AG08395 (cell line): ENCODE measurements at places on chromosomes 12 and 14.
A peak's percentile ranks its signal among the peaks of the same experiment; 100 is the strongest.

- DNase-seq: no peak
Observed at GRCh38 chr12:42407306-42407705, 81.3 kb downstream of the PPHLN1 start.

DNA sequence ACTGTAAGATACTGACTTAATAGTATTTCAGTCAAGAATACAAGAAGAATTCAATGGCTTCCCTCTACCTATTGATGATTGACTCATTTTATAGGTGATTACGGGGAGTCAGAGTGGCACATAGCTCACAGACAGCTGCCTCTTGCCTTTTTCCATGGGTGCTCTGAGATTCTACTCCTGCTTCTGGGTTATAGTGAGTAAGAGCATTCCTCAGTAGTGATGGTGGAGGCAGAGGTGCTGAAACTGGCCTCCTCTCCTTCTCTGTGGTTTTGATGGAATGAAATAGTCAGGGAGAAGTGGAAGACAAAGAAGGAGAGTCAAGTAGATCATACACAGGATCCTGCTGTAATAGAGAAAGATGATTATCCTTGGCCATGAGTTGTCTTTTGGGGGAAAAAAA, 438.2 kb upstream of the FAR2 start:
- peak; percentile 80 for DNase-seq

DNA sequence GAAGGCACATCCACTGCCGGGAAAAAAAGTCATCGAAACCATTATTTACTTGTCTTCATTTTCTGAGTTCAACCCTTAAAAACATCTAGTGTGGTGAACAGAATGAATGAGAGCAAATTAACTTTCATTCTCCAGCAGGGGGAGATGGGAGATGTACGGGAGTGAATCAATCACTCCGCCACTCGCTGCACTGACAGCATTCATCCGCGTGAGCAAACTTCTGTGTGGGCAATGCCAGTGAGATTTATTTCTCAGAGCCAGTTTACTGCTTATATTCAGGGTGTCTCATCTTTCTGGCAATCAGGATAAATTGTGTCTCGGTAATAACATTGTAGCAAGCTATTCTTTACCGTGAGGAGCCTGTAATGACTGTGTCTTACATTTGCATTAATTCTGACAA, 463.6 kb upstream of the MIS18BP1 start:
- no peak for DNase-seq

- DNase-seq: no peak
Observed at GRCh38 chr12:27400856-27401354, 45.6 kb upstream of the SMCO2 start.

DNA sequence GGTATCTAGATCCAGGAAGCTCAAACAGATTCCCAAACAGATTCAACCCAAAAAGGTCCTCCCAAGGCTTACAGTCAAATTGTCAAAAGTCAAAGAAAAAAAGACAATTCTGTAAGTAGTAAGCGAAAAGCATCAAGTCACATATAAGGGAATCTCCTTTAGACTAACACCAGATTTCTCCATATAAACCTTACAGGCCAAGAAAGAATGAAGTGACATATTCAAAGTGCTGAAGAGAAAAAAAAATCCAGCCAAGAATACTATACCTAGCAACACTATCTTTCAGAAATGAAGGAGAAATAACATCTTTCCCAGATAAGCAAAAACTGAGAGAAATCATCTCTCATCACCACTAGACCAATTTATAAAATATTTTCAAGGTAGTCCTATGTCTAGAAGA, 79.6 kb upstream of the LGR5 start:
- no peak for DNase-seq

DNA sequence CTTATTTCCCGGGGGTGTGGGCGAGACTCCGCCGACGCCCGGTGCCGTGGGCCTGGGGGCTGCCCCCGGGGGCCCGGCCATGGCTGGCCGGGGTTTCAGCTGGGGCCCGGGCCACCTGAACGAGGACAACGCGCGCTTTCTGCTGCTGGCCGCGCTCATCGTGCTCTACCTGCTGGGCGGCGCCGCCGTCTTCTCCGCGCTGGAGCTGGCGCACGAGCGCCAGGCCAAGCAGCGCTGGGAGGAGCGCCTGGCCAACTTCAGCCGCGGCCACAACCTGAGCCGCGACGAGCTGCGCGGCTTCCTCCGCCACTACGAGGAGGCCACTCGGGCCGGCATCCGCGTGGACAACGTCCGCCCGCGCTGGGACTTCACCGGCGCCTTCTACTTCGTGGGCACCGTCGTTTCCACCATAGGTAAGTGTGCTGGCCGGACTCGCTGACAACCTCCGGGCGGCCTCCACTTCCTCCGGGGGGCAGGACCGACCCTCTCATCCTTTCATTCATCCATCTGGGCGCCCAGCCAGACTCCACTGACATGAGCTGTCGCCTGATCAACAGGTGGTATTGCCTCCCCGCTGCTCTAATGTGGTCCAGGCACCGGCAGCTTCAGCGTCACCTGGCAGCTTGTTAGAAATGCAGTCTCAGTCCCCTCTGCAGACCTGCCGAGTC, 467 bp downstream of the KCNK13 start:
- DNase-seq: no peak

DNA sequence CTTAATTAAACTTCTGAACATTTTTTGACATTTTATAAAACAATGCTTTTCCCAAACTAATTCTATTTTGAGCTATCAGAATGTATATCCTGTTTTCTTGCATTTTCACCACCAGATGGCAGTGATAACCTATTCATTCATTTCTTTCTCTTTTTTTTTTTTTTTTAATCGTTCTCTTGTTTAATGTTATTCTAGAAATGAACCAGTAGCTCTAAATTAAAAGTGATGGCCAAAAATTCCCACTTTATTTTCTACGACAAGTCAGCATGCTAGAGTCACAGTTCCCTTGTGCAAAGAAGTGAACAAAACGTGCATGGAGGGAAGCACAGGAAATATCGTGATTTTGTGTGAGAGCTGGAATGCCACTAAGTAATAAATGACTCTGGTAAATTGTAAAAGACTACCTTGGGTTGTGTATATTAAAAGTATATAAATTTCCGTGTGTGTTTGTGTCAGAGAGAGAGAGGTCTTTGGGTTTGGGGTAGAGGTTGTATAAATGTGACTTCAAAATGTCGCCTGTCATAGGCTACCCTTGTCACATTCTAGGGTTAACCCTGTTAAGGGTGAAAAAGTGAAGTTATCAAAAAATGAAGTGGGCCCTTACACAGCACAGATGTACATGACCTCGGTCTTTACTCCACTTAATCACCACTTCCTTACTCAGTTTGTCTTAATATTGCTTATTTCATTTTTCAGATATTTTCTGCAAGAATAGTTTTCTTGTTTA, 40.4 kb upstream of the LDHB start:
- DNase-seq: peak; percentile 24

DNA sequence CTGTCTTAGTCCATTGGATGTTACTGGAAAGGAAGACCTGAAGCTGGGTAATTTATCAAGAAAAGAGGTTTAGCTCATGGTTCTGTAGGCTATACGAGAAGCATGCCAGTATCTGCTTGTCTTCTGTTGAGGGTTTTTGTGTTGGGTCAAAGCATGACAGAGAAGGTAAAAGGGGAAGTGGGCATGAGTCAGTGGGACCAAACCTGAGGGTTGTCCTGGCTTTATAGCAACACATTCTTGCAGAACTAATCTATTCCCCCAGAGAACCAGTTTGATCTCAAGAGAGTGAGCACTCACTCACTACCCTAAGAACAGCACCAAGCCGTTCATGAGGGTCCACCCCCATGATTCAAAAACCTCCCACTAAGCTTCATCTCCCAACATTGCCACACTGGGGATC, 19.0 kb upstream of the KRAS start:
- no peak for DNase-seq

DNA sequence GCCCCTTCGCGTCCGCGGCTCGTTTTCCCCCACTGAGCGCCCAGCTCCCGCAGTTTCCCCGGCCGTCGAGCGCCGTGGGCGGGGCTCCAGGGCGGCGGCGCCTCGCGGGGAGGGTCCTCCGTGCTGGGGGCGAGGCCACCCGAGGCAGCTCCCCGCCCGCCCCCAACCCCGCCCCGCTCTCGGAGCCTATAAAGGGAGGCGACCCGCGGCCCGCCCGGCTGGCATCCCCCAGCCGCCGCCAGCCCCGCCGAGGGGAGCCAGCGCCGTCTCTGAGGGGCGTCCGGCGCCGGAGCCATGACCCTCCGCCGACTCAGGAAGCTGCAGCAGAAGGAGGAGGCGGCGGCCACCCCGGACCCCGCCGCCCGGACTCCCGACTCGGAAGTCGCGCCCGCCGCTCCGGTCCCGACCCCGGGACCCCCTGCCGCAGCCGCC, at the start of gene TAMALIN:
TSS of gene TAMALIN (plus strand) at position 221 of the 432 bp plus-strand sequence. CDS start at position 295, 74 bp downstream.
- DNase-seq: peak; percentile 74

DNA sequence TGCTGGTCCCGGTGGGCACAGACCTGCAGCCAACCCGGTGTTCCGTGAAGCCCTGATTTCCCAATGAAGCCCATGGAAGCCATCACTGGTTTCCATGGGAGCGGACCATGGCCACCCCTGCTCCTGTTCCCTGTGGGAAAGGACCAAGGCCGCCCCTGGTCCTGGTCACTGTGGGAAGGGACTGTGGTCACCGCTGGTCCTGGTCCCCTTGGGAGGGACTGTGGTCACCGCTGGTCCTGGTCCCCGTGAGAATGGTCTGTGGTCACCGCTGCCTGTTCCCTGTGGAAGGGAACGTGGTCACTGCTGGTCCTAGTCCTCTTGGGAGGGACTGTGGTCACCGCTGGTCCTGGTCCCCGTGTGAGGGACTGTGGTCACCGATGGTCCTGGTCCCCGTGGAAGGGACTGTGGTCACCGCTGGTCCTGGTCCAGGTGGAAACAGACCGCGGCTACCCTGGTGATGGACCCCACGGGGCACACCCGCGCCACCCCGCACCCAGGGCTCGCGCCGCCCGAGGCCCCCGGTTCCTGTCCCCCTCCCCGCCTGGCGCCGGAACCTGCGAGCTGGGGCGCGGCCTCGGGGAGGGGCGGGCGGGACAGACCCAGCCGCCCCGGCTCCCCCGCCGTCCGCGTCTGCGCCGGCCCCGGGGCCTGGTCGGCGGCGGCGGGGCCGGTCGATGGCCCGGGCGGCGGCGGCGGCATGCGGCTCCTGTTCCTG, at the start of gene GLT1D1:
TSS of gene GLT1D1 (plus strand) at position 594 of the 715 bp plus-strand sequence. CDS start at position 698, 104 bp downstream.
- DNase-seq: no peak

- no peak for DNase-seq
Observed at GRCh38 chr14:74660863-74661262, 48.8 kb upstream of the LTBP2 start.
